Panc1 (cell line): ENCODE measurements at places on chromosomes 6 and 20.
A peak's percentile ranks its signal among the peaks of the same experiment; 100 is the strongest.

DNA sequence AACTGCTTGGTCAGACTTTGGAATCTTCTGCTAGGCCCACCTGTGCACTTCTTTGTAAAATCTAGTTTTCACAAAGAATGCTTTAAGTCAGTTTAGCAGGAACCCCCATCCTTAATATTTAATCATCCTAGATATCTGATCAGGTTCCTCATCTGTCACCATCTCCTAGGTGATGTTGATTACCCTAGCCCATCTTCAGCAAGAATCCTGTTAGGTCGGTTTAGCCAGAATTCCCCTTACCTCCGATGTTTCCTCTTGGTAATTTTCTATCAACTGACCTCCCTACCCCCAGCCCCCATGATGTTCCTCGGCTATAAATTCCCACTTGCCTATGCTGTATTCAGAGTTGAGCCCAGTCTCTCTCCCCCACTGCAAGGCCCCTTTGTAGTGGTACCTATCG lies 2.7 kb upstream of the ZNF341 start:
- DNase-seq = no peak

DNA sequence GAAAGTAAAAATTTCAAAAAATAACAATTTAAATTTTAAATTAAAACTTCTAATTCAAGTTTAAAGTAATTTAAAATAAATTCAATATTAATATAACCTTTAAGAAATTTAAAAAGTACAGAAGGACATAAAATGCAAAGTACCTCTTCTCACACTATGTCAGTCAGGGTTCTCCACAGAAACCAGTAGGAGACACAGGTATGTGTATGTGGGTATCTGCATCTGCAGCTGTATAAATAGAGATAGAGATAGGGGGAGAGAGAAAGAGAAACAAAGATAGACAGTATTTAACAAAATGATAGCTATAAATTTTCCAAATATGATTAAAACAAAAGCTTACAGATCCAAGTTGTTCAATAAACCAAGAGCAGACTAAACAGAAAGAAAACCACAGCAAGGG lies 190.8 kb downstream of the ERMARD start:
- DNase-seq = no peak

DNA sequence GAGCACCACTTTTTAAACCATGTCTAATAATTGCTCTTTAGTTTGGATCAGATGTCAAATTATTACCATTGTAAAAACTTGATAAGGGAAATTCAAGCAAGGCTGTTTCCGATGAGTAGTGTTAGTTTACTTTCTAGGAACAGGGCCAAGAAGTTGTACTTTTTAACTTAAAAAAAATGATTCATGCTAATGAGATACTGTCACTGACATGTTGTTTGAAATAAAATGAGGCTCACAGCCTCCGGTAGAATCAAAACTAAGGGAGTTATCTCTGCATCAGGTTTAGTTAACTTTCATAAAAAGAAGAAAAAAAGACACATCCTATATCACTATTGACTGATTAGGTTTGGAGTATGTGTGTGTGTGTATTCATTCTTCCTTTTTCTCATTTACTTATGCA lies 55.2 kb upstream of the SUPT3H start:
- DNase-seq = no peak

GRCh38 chr6:45445749-45446549 lies 68.2 kb upstream of the SUPT3H start:
- peak; percentile 99 for DNase-seq

- DNase-seq = no peak
These were observed 11.6 kb downstream of the SLC9A8 start for GRCh38 chr20:49824206-49824605.

- DNase-seq = no peak
These were observed 25.1 kb downstream of the PRKN start for GRCh38 chr6:162702446-162702845.

GRCh38 chr6:34531580-34532201 lies 24.4 kb downstream of the SPDEF start:
- DNase-seq = no peak

DNA sequence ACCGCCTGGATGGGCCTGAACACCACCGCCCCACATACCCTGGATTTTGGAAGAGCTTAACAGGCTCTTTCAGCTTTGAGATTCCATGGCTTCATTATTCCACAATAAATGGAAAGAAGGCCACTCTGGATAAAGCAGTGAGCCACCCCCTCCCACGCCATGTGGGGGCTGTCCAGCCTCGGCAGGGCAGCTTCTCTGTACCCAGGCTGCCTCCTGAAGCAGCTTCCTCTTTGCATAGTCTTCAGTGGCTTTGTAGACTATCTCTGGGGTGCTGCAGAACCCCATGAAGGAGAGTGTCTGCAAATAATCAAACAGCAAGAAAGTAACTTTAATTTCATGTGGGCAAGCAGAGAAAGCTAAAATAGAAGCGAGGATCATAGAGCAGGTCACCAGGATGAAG lies 96.6 kb upstream of the NXT1 start:
- DNase-seq = no peak

DNA sequence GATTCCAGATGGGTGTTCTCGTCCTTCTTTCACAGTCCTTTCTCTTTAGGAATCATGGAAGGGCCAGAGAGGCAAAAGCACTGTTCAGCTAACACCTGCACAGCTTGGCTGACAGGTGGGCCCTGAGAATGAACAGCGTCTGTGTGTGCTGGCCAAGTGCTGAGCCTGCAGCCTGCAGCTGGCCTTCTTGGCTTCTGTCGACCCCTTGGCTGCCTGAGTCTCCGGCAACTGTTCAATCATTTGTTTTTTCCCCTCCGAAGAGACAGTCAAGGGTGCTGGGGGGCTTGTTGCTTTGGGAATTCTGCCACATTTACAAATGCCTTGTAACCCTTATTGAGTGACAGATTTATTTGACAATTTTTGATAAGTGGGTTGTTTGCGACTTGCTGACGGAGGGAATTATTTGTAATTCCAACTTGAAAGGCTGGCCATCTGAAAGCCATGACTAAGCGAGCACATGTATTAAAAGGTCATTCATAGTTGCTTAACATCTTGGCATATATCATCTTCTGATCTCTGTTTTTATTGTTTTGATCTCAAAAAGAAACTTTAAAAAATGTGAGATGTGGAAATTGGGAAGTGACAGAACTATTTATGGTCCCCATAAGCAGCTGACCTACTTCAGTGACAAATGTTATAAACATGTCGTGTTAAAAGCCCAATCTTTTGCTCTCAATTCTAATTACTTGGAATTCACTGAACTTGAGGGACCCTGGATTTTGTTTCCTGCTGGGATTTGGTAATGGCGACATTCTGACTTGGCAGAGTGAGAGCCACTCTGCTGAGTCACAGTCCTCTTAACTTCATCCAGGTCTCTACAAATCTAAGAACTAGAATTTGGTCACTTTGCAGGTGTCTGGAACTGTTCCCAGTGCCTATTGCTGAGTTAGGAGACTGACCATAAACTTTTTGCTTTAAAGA lies 41.9 kb upstream of the FERMT1 start:
- no peak for DNase-seq

DNA sequence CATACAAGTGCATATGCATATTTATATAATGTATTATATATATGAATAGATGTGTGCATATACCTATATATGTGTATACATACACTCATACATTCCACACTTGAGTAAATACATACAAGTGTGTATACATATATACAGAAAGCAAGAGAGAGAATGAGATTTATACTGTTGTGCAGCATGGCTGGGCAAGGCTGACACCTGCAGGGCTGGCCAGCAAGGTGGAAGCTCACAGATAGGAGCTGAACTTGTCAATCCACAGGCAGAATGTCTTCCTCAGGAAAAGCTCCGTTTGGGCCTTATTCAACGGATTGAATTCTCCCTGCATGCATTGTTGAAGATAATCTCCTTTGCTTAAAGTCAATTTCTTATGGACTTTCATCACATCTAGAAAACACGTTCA lies 256.7 kb downstream of the ZNF217 start:
- no peak for DNase-seq

- DNase-seq = no peak
These were observed 110.3 kb upstream of the PRSS16 start for GRCh38 chr6:27136978-27137814.

DNA sequence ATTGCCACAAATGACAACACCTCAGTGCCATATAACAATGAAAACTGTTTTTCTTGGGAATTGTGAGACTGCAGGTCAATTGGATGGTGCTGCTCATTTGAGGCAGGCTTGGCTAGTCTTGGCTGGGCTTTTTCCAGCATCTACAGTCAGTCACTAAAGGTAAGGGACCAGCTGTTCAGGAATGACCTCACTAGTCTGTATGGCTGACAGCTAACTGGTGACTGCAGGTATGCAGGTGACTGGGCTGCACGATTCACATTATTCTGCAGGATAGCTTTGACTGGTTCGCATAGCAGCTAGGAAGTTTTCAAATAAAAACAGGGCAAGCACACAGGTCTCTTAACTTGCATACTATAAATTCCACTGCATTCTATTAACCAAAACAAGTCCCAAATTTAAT lies 22.1 kb upstream of the HMGCLL1 start:
- DNase-seq = no peak

DNA sequence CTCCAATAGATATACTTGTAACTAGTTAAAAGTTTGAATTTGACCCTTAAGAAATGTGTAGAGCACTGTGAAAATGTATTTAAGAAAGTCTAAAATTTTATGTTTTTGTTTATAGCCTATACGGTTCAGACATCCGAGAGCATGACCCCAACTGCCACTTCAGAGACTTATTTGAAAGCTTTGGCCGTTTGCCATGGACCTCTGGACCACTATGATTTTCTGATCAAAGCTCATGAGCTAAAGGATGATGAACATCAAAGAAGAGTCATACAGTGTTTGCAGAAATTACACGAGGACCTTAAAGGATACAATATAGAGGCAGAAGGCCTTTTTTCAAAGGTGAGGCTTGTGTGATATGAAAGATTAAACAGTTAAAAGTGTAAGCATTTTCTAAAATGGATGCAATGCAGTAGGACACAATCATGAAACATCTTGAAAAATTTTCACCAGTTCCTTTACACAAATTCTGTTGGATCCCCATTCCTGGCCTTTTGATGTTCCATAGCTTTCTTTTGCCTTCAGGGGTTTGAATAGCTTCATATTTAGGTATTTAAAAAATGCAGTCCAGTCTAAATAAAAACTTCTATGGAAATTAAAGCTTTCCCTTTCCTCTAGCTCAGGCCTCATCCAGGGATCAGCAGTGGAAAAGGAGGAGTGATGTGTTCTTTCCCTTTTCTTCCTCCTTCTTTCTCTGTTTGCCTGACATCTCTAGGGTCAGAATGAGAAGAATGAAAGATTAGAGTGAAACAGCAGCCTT lies 29.0 kb downstream of the AFG1L start:
- no peak for DNase-seq

GRCh38 chr6:126051791-126052190 lies 65.5 kb downstream of the TRMT11 start:
- no peak for DNase-seq

DNA sequence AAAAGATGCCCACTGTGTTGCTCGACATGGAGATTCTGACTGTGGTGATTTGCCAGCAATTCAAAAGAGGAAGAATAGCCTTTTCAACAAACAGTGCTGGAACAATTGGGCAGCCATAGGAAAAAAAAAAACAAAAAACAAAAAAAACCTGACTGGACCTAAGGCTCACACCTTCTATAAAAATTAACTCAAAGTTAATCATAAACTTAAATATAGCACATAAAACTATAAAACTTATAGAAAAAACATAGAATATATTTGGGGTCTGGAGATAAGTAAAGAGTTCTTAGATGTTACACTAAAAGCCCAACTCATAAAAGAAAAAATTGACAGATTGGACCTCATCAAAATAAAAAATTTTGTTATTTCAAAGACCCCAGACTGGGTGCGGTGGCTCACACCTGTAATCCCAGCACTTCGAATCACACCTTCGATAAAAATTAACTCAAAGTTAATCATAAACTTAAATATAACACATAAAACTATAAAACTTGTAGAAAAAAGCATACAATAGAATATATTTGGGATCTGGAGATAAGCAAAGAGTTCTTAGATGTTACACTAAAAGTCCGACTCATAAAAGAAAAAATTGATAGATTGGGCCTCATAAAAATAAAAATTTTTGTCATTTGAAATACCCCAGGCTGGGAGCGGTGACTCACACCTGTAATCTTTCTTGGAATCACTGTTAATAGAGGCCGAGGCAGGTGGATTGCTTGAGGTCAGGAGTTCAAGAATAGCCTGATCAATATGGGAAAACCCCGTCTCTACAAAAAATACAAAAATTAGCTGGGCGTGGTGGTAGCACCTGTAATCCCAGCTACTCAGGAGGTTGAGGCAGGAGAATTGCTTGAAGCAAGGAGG lies 115.6 kb upstream of the FAM83B start:
- DNase-seq = no peak

GRCh38 chr6:22078802-22079545 lies 217.9 kb downstream of the PRL start:
- no peak for DNase-seq

- DNase-seq = no peak
These were observed 120.1 kb upstream of the ARMC2 start for GRCh38 chr6:108727966-108728730.

- DNase-seq = no peak
These were observed 24.9 kb downstream of the FYN start for GRCh38 chr6:111848262-111848812.

DNA sequence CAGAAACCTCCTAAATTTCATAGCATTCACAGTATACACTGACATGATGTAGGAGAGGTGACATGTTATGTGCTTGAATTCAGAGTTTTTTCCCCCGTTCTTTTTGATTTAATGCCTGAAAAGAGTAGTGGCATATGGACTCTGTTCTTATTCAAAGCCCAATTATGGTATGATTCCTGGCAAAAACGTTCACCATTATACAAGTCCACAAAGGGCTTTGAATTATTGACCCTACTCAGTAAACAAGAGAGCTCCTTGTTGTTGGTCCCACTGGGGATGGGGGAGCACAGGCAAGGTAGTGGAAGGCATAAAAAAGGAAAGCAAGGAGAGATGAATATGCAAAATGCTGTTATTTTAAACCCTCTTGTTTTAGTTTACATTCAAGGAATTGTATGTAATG lies 136.0 kb upstream of the AHI1 start:
- DNase-seq = no peak

- no peak for DNase-seq
These were observed 26.8 kb upstream of the TMEM217 start for GRCh38 chr6:37284781-37285180.

DNA sequence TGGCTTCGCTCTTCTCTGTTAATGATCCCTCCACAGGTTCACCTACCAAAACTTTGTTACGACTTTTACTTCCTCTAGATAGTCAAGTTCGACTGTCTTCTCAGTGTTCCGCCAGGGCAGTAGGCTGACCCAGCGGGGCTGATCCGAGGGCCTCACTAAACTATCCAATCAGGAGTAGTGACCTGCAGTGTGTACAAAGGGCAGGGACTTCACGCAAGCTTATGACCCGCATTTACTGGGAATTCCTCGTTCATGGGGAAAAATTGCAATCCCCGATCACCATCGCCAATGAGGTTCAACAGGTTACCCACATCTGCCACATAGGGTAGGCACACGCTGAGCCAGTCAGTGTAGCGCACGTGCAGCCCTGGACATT lies 771.4 kb upstream of the DEFB115 start:
- DNase-seq = no peak
